ENCODE measurements at places on chromosomes 5 and 9.
A peak's percentile ranks its signal among the peaks of the same experiment; 100 is the strongest.

- no peak for DNase-seq
These were observed 820.7 kb upstream of the TYRP1 start for GRCh38 chr9:11872471-11872870.

GRCh38 chr5:54282876-54283275 is 27.5 kb downstream of the ARL15 start:
- no peak for DNase-seq

DNA sequence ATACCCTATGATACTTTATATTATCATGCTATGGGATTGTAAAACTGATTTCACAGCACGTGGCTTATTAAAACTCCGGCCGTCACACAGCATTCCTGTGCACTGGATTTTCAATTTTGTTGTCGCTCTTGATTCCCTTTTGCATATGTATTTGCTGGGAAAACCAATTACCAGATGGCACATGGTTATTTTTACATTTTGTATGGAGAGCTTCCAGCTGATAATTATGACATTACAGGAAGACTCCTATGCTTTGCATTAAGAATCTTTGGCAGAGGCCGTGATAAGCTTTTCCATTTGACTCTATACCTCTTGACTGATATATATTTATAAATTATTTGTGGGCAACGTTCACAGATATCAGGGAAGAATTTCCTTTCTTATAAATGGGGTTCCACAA is 381.2 kb upstream of the RORB start:
- no peak for DNase-seq

DNA sequence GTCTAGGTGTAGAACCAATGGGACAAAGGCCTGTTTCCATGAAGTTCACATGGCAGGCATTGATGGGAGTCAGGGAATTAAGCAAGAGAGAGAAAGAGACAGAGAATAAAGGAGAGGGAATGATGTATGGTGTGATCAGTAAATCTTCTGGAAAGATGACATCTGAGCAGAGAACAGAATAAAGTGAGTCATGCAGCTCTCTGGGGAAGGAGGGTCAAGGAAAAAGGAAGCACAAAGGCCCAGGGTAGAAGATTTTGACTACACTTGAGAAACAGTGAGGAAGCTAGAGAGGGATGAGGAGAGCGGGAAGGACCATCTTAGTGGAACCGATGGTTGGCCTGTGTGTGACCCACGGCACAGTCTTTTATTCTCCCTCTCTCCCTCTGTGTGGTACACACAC is 425.9 kb downstream of the SPOCK1 start:
- no peak for DNase-seq

DNA sequence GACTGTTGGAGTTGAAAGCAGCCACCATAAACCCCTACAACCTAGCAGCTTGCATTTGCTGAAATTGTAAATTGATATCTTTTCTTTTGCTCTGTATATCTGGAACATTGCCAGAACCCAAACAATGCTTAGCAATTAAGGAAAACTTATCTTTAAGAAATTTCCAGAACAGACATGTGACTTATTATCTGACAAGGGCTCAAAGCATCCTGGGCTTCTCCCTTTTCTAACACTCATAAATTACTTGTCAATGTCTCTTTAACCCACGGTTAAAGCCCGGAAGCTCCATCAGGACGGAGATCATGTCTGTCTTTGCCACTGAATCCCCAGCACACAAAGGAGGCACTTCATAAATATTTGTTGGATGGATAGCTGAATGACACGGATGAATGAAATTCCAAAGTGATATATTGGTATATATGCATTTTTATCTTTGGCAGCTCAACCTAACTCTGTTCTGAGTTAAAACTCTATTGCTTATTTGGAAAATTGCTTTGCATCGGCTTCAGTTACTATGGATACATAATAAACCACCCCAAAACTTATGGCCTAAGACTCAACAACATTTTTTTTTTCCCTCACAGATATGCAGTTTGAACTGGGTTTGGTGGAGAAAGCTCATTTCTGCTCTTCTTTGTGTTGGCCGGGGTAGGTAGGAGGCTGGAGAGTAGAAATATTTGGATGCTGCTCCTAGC is 103.1 kb upstream of the CLINT1 start:
- no peak for DNase-seq

GRCh38 chr9:107740088-107740980 is 250.8 kb upstream of the KLF4 start:
- DNase-seq = peak; percentile 8

GRCh38 chr5:10133830-10134229 is 115.9 kb downstream of the ATPSCKMT start:
- DNase-seq = no peak
